ENCODE measurements at places on chromosomes 2 and 18.

- no peak for DNase-seq
Observed at GRCh38 chr2:159832858-159833257, 34.9 kb upstream of the CD302 start.

DNA sequence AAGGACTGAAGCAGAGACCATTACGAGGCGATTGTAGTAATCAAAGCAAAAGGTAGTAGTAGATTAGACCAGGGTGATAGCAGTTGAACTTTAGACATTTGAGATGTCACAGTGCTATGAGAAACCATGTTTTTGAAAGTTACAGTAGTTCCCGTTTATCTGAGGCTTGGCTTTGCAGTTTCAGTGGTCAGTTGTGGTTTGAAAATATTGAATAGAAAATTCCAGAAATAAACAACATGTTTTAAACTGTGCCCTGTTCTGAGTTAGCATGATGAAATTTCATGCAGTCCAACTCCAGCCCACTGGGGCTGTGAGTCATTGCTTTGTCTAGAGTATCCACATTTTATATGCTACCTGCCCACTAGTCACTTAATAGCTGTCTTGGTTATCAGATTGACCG lies 47.5 kb downstream of the ZNF638 start:
- DNase-seq = no peak

DNA sequence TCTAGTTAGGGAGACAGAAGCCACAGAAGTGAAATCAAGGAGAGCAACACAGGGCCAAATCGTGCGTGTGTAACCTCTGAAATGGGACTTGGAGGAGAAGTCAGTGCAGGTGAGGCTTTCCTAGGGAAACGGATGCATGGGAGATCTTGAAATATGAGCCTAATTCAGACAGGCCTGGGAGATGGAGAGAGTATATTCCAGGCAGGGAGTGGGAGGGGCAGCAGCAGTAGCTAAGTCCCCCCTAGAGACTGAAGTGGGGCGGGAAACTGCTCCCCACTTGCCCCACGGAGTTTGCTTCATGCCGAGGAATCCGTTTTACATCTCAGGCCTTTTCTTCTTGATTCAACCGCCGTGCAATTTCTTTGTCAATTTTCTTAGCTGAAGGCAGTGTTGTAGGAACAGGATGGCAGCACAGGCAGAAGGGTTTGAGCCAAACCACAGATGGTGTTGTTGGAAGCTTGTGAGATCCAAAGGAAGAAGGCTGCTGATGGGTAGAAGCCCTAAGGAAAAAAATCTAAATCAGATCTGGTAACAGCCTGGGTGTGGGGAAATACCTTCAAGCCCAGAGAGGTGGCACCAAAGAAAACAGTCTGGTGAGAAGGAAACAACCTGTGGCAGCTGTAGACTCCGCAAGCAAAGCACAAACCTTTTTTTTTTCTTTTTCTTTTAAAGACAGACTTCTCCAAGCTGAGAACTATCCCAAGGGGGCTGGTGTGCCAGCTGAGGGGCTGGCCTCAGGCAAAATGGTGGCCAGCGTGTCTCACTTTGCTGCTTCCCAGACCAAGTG lies 40.2 kb downstream of the EPAS1 start:
- no peak for DNase-seq

DNA sequence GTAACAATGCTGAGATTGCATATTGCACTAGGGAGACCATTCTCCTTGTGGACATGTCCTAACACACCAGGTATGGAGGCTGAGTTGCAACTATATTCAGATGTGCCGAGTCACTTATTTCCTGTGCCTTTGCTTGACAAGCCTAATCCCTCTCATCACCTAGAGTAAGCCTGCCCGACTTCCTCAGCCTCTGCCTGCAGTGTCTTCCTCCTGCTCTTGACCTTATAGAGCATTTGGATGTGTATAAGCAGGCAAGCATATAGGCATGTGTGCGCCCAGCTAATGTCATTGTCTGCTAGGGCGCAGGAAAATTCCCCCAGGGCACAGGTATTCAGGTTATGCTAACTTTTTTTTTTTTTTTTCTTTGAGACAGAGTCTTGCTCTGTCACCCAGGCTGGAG lies 316.9 kb downstream of the CDH2 start:
- DNase-seq = no peak

DNA sequence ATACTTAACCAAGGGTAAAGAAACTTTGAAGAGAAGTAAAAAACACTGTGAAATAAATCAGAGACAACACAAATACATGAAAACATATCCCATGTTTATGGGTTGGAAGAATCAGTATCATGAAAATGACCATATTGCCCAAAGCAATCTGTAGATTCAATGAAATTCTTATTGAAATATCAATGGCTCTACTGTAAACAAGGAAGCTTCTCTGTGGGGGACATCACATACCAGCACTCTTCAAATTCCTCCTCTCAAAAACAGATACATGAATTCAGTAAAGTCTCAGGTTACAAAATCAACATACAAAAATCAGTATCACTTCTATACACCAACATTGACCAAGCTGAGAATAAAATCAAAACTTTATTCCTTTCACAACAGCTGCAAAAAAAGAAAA lies 63.5 kb upstream of the CNTNAP5 start:
- DNase-seq = no peak

GRCh38 chr2:217919204-217919603 lies 83.6 kb downstream of the TNS1 start:
- no peak for DNase-seq

DNA sequence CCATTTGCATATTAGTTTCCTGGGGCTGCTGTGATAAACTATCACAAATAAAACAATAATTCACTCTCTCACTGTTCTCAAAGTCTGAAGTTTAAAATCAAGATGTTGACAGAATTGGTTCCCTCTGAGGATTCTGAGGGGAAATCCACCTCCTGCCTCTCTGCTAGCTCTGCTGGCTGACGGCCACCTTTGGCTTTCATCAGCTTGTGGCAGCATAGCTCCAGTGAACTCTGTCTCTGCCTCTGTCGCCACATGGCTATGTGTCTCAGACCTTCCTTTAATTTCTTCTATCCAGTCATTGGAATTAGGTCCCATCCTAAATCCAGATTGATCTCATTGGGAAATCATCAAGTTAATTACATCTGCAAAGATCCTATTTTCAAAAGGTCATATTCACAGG lies 38.9 kb upstream of the TRIM43 start:
- no peak for DNase-seq

DNA sequence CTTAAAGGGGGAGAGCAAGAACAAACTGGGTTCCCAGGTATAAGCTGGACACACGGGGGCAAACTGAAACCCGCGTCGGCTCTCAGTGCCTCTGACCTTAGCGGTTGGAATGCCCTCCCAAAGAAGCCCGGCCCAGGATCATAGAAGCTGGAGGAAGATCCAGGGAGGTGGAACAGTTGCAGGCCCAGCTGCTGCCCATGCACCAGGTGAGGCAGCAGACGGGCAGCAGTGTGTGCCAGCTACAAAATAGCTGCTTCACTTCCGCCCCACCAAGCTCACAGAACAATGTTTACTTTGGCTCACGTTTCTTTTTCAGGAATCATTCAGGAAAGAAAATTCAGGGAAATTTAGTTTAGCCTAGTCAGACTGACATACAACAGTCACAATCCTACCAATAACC lies 3.9 kb upstream of the ERMN start:
- DNase-seq = no peak

- DNase-seq = no peak
Observed at GRCh38 chr2:120436885-120437603, 91.1 kb downstream of the INHBB start.

- no peak for DNase-seq
Observed at GRCh38 chr2:39024833-39025232, 96.0 kb downstream of the SOS1 start.

DNA sequence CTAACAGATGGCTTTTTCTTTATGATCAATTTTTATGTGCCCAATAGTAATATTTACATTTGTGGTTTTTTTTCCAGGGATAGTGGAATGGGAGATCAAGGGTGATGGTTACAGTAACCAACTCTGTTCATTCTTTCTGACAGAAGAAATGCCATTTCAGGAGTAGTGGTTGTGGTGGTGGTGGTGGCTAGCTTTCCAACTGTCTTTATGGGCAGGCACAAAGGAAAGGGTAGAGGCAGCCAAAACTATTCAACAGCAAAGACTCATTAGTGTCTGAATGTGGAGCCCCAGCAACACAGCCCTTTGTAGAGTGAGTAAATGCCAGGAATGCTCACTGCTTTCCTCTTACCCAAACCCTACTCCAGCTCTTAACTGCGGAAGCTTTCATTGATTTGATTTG lies 227.7 kb downstream of the RND3 start:
- no peak for DNase-seq

DNA sequence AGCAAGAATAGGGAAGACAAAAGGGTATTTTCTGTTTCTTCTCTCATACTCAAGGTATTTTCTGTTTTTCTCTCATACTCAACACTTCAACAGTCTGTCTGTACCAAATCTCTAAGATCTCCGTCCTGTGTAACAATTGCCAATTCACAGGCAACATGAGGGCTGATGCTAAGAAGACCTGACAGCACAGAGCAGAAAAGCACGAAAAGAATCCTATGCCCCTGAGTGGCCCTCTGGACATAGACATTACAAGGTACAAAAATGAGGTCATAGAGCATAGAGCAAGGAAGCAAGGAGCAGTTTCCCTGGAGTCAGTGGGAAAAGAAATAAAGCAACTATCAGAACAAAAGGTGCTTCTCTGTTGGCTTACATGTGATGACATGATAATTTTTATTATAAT lies 1612.6 kb upstream of the CELF4 start:
- DNase-seq = no peak

GRCh38 chr2:67572721-67573435 lies 175.7 kb downstream of the ETAA1 start:
- DNase-seq = no peak

DNA sequence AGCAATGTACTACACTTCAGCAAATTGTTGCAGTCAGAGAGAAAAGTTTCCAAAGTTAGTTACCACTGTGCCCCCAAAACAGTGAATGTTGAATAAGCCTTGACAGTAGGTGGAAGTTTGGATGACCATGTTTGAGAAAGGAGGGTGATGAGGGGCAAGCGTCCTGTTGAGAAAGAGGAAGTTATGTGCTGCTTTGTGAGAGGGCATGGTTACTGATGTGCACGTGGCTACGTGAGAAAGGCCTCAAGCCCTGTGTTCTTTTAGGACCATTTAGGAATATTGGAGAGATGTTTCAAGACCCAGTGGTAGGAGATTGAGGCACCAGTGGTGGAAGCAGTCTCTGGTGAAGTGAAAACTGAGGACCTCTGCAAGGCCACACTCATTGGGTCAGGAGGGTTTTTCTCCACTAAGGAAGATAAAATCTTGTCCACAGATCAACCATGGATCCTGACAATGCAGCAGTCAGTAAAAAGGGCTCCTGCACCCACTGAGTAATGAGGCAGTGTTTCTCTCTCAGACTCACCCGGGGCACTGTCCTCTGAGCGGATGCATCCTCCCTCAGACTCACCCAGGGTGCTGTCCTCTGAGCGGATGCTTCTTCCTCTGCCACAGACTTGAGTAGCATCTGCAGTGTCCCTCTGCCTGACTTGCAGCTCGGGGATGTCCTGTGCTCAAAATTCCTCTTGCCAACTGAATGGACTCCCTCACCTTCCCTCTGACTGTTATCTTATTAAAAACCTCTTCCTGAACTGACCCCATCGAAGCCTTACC lies 34.7 kb upstream of the ACTR3 start:
- DNase-seq = no peak

GRCh38 chr2:175887776-175888175 lies 114.3 kb downstream of the LNPK start:
- no peak for DNase-seq

DNA sequence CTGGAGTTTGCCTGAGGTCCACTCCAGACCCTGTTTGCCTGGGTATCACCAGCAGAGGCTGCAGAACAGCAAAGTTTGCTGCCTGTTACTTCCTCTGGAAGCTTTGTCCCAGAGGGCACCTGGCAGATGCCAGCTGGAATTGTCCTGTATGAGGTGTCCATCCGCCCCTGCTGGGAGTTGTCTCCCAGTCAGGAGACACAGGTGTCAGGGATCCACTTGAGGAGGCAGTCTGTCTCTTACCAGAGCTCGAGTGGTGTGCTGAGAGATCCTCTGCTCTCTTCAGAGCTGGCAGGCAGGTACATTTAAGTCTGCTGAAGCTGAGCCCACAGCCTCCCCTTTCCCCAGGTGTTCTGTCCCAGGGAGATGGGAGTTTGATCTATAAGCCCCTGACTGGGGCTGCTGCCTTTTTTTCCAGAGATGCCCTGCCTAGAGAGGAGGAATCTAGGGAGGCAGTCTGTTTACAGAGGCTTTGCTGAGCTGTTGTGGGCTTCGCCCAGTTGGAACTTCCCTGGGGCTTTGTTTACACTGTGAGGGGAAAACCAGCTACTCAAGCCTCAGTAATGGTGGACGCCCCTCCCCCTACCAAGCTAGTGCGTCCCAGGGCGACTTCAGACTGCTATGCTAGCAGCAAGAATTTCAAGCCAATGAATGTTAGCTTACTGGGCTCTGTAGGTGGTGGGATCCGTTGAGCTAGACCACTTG lies 34.7 kb downstream of the TFPI start:
- DNase-seq = no peak

DNA sequence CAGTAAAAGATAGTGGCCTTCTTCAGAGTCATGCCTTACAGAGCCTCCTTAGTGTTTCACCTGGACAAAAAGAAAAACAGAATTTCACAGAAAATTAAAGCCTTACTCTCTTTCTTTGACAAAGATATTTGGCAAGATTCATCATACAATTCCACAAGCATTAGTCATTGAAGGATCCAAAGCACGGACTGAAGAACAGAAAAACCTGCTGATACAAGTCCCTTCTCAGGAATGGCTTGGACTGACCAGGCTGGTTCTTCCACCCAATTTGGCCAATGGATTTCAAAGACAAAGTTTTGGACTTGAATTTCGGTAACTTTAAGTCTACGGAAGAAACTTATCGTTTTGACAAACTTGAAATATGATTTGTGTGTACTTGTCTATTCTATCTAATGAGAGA lies 39.1 kb upstream of the GALNT3 start:
- no peak for DNase-seq

- DNase-seq = no peak
Observed at GRCh38 chr2:197931661-197932312, 127.4 kb downstream of the PLCL1 start.

DNA sequence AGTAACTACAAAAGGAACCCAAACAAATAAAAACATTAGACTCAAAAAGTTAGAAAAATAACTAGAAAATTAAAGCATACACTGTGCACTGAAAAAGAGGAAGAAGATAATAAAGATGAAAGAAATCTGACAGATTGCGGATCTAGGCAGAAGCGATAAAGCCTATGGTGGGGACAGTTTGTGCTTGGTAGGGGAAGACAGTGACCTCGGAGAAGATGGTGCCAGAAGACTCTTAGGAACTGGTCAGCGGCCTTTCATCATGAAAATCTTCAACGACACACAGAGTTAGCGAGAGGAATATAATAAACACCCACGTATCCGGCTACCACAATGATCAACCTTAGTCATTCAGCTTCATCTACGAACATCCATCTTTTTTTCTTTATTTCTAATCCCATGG lies 180.5 kb downstream of the HDAC4 start:
- no peak for DNase-seq

DNA sequence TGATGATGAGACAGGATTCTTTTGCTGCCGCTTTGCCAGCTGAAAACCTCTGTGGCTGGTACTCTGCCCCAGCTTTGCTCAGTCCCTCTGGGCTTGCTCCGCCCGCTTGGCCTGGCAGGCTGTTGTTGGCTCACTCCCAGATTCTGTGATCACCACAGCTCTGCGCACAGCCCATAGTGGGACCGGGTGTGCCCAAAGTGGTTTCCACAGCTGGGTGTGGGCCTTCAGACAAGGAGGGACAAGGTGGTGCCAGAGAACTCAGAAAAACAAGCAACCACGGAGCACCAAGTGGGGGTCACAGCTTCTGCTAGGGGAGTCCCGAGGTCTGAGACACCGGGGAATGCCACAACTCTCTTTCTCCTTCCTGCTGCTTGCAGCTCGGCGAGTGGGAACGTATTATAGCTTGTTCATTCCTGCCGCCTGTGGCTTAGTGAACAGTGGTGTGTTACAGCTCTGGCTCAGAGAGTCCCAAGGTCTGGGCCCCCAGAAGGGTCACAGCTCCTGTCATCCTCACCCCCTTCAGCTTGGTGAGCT lies 9.2 kb upstream of the KYNU start:
- no peak for DNase-seq
